ENCODE measurements at places on chromosomes 2 and 18.

- no peak for DNase-seq
Measured at GRCh38 chr2:88831071-88831791, 139.8 kb downstream of the RPIA start.

GRCh38 chr18:36633961-36634412 is 194.8 kb downstream of the TPGS2 start:
- DNase-seq, result no peak

DNA sequence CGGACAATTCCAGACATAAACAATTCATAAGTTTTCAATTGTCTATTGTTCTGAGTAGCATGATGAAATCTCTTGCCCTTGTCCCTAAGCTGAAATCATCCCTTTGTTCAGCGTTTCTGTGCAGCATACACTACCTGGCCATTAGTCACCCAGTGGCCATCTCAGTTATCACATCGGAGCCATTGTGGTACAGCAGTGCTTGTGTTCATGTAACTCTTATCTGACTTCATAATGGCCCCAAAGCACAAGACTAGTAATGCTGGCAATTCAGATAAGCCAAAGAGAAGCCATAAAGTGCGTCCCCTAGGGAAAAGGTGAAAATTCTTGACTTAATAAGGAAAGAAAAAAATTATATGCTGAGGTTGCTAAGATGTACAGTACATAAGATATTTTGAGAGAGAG is 127.2 kb downstream of the FHOD3 start:
- DNase-seq, result no peak

- no peak for DNase-seq
Measured at GRCh38 chr2:76288146-76288545, 577.4 kb upstream of the GCFC2 start.

- no peak for DNase-seq
Measured at GRCh38 chr2:219782737-219783348, 155.4 kb downstream of the SLC4A3 start.
